Caudate nucleus (tissue), 63 donors: ENCODE measurements at places on chromosomes 4 and X.

GRCh38 chr4:143046454-143046853 lies 138.3 kb upstream of the USP38 start:
- no peak for DNase-seq

- no peak for DNase-seq
These were observed 203.7 kb upstream of the MBNL3 start for GRCh38 chrX:132692526-132692925.

GRCh38 chr4:187209921-187210613 lies 486.4 kb upstream of the FAT1 start:
- no peak for DNase-seq

GRCh38 chr4:121154103-121154515 lies 10.0 kb downstream of the TNIP3 start:
- DNase-seq, result no peak

- no peak for DNase-seq
These were observed 39.1 kb downstream of the PDGFRA start for GRCh38 chr4:54268151-54268550.

DNA sequence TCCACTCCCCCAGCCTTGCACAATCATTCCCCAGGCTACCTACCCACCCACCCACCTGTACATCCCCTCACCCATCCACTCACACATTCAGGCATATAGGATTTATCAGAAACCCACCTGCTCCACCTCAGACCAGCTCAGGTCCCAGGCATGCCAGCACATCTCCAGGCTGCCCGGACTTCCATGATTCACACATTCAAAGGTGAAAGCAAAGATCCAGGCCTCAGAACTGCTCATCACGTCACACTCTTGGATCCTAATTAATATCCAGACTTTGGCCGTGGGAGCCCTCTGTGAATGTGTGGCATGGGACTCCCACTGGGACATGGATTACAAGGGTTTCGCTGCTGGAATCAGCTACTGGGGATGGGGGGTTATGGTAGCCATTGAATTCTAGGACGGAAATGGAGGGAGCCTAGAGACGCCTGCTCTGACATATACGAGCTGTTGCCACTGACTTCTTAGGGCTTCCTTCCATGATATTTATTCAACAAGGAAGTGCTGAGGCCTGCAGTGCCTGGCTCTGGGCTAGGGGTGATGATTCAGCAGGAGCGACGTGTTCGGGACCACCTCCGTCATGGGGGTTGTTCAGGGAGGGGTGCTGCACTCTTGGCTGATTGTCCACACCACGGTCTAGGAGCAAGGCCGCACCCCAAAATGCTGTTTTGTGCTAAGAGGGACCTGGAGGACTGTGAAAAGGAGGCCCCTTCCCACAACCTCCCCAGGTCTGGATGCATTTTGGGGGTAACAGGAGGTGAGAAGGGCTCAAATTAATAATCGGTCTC lies 56.9 kb upstream of the ADRA2C start:
- no peak for DNase-seq

DNA sequence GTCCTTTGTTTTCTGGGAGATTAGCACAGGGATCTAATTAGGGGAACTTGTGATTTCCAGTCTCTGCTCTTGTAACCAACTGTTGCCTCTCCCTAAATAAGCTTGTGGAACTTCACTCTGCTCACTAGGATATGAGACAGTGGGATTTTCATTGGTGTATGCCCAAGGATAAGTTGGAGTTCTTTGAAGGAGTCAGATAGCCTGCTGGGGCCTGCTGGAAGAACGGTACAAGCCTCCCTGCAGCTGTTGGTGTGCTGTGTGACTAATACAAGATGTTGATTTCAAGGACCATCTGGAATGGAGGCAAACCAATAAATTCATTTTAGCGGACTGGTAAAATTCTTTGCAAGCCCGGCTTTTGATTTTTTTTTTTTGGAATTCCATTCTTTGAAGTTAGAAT lies 167.0 kb downstream of the AASDH start:
- no peak for DNase-seq
